Activated T-cell treated with anti-CD3 and anti-CD28 coated beads, Interleukin-2, amount 50 U/mL, for 1 hour (primary cell): ENCODE measurements at places on chromosomes 5 and 9.

GRCh38 chr9:132063281-132063680, 16.4 kb downstream of the MED27 start:
- no peak for DNase-seq

- DNase-seq = no peak
Observed at GRCh38 chr9:82196622-82197441, 208.3 kb downstream of the SPATA31D1 start.

GRCh38 chr9:134497283-134497860, 144.2 kb upstream of the COL5A1 start:
- DNase-seq = no peak

DNA sequence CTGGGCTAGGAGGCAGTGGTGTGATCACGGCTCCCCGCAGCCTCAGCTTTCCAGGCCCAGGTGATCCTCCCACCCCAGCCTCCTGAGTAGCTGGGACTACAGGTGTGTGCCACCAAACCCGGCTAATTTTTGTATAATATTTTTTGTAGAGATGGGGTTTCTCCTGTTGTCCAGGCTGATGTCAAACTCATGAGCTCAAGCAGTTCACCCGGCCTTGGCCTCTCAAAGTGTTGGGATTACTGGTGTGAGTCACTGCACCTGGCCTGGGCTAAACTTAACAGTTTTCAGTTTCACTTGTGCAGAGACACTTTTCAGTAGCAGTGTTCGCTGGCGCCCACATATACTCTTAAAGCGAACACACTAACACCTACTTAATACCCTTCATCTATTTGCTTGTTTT, 205.6 kb upstream of the ZNF608 start:
- DNase-seq = no peak

DNA sequence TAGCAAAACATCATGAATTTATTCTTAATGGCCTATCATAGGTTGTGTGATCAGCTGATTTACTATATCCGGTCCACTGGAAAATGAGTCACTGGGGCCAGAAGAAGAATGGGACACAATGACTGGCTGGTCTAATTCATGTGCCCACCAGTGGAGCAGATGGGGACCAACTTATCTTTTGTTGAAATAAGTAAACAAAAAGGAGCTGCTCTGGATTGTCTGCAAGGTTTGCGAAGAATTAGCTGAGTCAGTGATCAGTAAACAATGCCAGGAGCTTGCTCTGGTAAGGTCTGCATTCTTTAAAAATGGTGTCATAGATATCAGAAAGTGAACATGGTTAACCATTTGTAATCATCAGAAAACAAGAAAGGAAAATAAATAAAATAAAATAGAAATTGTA, 128.0 kb downstream of the RASEF start:
- no peak for DNase-seq

- DNase-seq = peak; percentile 54
Observed at GRCh38 chr9:127778280-127779135, at the start of gene SH2D3C. TSS of gene SH2D3C (minus strand) at chr9:127778666. CDS start at chr9:127778627, 39 bp downstream.

GRCh38 chr5:126536874-126537273, 58.1 kb downstream of the ALDH7A1 start:
- DNase-seq = no peak

DNA sequence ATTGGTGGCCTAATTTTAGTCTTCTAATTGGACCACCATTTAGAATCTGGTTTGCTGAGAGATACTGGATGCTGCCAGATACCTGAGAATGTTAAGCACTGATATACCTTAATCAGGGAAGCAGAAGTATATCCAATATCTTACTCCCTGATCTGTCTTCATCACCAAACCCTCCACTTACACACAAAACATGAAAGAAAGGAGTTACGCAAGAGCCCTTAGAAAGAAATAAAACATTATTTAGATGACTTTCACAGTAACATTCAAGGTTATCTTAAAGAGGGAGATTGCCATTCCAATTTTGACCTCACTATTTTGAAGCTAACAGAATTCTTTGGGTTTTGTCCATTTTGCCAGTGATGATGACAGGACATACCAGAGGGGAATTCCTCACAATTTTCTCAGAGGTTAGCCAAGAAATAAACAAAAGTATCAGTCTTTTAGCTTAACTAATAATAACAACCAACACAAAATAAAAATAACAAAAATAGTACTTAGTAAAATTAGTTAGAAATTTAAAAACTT, 496.1 kb downstream of the NFIB start:
- no peak for DNase-seq

- DNase-seq = no peak
Observed at GRCh38 chr5:1125030-1125357, 13.1 kb upstream of the SLC12A7 start.

DNA sequence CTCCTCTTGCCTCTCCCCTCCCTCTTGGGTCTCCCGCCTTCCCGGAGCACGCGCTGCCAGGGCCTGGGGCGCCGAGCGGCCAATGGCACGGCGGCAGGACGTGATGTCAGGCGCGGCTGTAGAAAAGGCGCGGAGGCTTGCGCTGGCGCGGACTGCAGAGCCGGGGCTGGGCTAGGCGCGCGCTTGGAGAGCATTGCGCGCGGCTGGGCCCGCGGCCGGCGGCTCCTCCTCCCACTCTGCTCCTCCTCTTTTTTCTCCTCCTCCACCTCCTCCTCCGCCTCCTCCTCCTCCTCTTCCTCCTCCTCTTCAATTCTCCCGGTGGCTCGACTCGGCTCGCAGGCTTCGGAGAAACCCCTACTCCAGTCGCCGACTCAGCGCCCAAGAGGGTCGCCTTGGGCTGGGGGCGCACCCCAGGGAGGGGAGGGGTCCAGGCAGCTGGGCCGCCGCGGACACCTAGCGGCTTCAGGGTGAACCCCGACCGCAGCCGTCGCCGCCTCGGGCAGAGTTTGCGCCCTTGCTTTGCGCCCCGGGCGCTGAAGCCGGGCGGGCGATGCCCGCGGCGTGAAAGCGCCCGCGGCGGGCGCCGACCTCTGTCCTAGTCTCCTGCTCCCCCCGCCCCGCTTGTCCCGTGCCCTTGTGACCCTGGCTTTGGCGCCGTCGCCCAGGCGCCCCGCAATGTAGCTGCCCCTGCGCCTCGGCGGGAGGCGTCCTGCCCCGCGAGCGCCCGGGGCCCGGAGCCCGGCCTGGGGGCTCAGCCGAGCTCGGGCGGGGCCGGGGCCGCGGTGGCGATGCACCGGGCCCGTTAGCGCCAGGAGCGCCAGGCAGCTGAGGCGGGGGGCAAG, at the start of gene LHX2:
Gene LHX2 (plus strand): TSS at position 309 of the 842 bp plus-strand sequence. CDS start 581 bp downstream, outside the sequence.
- no peak for DNase-seq

DNA sequence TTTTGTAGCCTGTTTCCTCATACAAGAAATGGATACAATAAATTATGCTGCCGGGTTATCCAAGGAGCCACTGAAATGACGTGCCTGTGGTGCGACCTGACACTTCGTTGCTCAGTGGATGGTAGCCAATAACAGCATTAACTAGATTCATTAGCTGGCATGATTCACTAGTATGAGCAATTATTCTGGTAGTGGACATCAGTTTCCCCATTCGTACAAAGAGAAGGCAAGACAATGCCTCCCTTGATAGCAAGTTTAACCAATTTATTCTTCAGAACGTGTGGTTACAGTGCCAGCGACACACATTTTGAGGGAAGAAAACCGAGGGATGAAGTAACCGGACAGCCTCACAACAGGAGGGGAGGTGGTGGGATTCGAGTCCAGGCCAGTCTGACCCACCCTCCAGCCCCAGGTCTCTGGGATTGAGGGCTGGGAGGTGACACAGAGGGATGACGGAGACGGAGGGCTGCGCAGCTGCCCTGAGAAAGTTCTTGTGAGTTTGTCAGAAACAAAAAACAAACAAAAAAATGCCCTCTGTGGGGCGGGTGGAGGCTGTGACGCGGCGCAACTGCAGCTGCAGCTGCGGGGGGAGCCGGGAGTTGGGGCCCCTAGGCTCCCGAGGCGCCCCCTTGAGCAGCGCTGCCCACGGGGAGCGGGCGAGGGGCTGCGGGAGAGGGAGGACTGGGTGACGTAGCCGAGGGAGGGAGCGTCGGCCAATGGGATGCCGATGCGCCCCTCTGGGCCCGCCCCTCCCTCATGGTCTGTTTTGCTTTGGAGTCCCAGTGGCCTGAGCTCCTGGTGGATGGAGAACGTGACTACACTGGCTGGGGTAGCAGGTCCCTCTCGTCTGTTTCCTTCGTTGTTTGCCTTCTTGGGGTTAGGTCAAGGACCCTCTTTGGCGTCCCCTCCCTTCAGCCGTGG, 10.9 kb downstream of the LHX2 start:
- DNase-seq = no peak

DNA sequence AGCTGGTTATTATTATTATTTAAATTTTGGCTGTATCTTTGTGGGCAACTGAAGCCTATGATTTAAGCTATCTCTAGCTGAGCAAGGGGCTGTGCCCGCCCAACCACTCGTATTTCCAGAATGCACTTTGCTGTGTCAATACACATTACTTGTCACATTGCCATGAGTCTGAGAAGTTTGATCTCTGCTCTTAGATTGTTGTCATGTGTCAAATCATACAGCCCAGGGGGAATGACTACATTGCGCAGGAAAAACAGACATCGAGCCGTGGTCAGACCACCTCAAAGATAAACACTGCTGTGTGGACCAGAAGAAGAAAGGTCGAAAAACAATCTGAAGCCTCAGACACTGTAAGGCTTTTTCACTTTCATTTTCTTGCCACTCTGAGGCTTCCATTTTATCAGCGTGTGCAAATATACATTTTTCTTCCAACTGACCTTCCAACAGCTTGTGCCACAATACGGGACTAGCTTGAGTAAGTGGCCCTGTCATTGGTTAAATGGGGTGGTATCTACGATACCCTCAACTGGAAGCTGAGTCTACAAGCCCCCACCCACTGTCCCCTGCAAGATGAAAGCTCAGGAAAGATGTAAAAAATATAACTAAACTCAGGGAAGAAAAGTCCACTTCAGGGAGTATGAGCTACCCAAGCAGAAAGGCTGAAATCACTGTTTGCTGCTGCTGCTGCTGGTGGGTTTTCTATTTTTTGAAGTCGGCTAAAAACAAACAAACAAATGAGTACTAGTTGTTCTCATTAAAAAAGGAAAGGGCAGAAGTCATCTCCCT, 603.0 kb downstream of the BNC2 start:
- no peak for DNase-seq

- DNase-seq = no peak
Observed at GRCh38 chr9:22354699-22355384, 91.8 kb upstream of the DMRTA1 start.

- no peak for DNase-seq
Observed at GRCh38 chr5:99061711-99062110, 132.9 kb upstream of the CHD1 start.

- peak; percentile 28 for DNase-seq
Observed at GRCh38 chr5:159094745-159095144, 5.0 kb downstream of the EBF1 start.

GRCh38 chr5:18605186-18605585, 970.9 kb downstream of the TAF11L14 start:
- DNase-seq = no peak

- no peak for DNase-seq
Observed at GRCh38 chr9:87301371-87301770, 196.3 kb upstream of the DAPK1 start.

DNA sequence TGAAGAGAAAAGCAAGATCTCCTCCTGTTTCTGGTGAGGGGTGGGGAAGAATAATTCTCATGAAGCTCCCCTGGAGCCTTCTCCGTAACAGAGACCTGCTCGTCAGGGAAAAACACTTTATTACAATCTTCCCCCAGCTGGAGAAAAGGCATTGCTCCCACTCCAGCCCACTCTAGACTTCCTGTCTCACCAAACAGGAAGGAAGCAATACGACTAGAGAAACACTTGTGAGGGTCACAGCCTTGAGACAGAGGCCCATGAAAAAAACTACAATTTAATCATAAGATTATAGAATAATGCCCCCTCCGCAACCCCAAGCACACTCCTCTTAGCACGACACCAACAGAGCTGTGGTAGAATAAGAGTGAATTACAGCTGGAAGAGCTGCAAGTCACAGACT, 197.2 kb upstream of the S1PR3 start:
- DNase-seq = no peak

- no peak for DNase-seq
Observed at GRCh38 chr5:149412783-149413476, 33.8 kb upstream of the IL17B start.

GRCh38 chr9:105308461-105309341, 64.2 kb downstream of the SLC44A1 start:
- no peak for DNase-seq

- no peak for DNase-seq
Observed at GRCh38 chr5:97078958-97079743, 63.3 kb downstream of the LIX1 start.

GRCh38 chr9:929719-930118, 46.7 kb upstream of the DMRT3 start:
- no peak for DNase-seq

GRCh38 chr5:178612299-178612698, 14.6 kb downstream of the CLK4 start:
- no peak for DNase-seq

- DNase-seq = no peak
Observed at GRCh38 chr5:165321912-165322311, 1816.5 kb downstream of the MAT2B start.
